Spleen (tissue), 13 donors: ENCODE measurements at places on chromosomes 1 and 21. TPM values are rescaled to one million over a fixed set of nuclear protein-coding genes. Genes with fewer than 3 reads are reported as not detected.

- peak overlapping the region; percentile 54 for H3K4me3 ChIP-seq
- no peaks in the 10 kb centered on the region for H3K36me3 ChIP-seq
- peaks cover 23% of the 10 kb centered on the region for H3K4me1 ChIP-seq
- no peak overlapping the region for H3K27ac ChIP-seq
- no peak for DNase-seq
These were observed 23.6 kb downstream of the PTPRU start for GRCh38 chr1:29259802-29260441.

Gene C4BPA
- polyA plus RNA-seq: 0.03 TPM

GRCh38 chr21:35366394-35367080, 317.4 kb upstream of the RUNX1 start:
- H3K4me3 ChIP-seq: no peak overlapping the region
- H3K36me3 ChIP-seq: no peaks in the 10 kb centered on the region
- no peaks in the 10 kb centered on the region for H3K27me3 ChIP-seq
- H3K27ac ChIP-seq: no peak overlapping the region

DNA sequence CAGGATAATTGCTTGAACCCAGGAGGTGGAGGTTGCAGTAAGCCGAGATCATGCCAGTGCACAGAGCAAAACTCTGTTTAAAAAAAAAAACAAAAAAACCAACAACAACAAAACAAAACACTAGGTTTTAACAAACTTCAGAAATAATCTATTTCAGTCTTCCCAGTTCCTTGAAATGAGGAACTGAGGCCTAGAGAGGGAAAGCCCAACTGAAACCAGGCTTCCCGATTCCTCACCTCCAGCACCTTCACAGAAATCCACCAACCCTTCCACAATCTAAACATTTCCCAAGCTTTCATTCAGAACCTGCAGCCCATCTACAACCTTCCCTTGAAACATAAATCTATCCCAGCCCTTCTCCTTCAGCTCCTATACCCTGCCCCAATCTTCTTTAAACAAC, 612 bp upstream of the CD52 start:
- peaks cover 33% of the 10 kb centered on the region for H3K4me1 ChIP-seq
- H3K27me3 ChIP-seq: no peaks in the 10 kb centered on the region
- DNase-seq: no peak

Gene RGS8
- polyA plus RNA-seq: 0.09 TPM

DNA sequence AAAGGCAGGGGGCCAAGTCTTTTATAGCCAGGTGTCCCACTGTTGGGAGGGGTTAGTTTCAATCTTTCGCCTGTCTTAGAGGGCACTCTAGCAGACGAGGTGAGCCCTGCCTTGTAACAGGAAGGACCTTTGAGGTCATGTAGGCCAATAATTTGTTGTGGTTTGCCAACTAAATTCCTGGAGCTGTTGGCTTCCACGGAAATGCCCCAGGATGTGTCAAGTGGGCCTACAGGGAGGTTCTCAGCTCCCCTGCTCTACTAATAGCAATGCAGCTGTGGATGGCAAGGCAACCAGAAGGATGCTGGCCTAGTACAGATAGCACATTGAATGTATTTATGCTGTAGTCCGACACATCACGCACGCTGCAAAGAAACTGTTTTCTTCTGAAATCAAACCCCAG, 22.3 kb upstream of the CASQ2 start:
- H3K27ac ChIP-seq: no peak overlapping the region
- H3K4me1 ChIP-seq: no peaks in the 10 kb centered on the region
- H3K27me3 ChIP-seq: peaks cover 2% of the 10 kb centered on the region
- H3K36me3 ChIP-seq: no peaks in the 10 kb centered on the region
- no peak overlapping the region for H3K4me3 ChIP-seq

DNA sequence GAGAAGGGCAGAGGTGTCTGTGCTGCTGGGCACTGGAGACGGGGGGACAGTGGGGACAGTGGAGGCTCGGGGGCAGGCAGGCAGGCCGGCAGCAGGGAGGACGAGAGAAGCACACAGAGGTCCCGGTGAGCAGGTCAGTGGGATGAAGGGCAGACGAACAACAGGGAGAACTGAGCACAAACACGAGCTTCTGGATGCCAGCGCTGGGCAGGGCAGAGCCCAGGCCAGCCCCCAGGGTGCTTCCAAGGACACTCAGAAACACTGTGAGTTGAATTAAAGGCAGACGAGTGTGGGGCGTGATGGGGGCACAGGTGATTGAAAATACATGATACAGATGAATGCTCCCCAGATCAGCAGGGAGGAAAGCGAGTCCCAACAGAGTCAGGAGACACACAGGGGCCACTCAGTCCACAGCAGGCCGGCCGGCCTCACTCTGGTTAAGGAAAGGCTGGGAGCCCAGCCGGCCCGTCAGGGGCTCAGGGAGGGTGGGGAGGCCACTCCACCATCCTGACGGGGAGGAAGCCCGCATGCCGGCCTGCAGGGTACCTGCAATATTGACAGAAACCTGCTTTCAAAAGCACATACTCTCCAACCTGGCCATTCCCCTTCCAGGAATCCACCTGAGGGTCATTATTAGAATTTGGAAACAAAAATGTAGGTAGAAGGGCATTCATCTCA, 14.1 kb downstream of the SLC19A1 start:
- no peak overlapping the region for H3K4me3 ChIP-seq
- H3K27me3 ChIP-seq: no peaks in the 10 kb centered on the region
- no peak overlapping the region for H3K27ac ChIP-seq
- H3K4me1 ChIP-seq: peaks cover 38% of the 10 kb centered on the region
- H3K36me3 ChIP-seq: peaks cover 79% of the 10 kb centered on the region
- DNase-seq: peak; percentile 59

GRCh38 chr1:56453016-56453415, 126.3 kb downstream of the PLPP3 start:
- no peak overlapping the region for H3K4me3 ChIP-seq
- no peaks in the 10 kb centered on the region for H3K27me3 ChIP-seq
- H3K36me3 ChIP-seq: no peaks in the 10 kb centered on the region
- DNase-seq: no peak
- H3K4me1 ChIP-seq: no peaks in the 10 kb centered on the region
- no peak overlapping the region for H3K27ac ChIP-seq

DNA sequence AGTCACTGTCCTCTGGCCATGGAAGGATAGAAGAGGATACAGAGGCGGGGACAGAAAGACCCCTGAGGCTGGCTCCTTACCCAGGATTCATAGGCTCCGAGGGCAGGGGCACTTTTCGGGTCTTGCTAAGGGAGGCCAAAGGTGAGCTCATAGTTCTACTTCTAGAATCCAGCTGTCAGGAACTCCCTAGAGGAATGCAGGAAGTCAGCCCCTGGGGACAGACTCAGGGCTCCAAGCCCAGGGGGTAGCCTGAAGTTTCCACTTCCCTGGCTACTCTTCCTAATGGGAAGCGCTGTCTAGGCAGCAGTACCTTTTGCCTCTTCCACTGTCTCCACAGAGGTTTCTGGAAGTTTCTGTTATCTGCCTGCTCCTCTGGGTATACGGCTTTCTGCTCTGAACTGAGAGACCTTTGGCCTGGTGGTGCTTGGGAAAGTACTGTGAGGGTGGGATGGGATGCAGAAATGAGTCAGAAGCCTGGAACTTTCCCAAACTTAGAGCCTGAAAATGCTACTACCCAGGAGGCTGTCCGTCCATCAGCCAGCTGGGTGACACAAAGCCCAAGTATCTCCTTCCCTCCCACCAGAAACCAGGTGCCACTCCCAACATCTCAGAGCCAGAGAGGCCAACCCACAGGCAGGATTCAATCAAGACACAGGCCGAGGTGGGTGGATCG, 3.6 kb downstream of the UBXN11 start:
- DNase-seq: no peak
- H3K27me3 ChIP-seq: no peaks in the 10 kb centered on the region
- peaks cover 32% of the 10 kb centered on the region for H3K4me1 ChIP-seq
- no peak overlapping the region for H3K4me3 ChIP-seq
- H3K36me3 ChIP-seq: no peaks in the 10 kb centered on the region

- H3K4me1 ChIP-seq: peaks cover 4% of the 10 kb centered on the region
- no peaks in the 10 kb centered on the region for H3K27me3 ChIP-seq
- H3K36me3 ChIP-seq: no peaks in the 10 kb centered on the region
- no peak for DNase-seq
These were observed 53.5 kb upstream of the TENT5B start for GRCh38 chr1:27065999-27066630.

DNA sequence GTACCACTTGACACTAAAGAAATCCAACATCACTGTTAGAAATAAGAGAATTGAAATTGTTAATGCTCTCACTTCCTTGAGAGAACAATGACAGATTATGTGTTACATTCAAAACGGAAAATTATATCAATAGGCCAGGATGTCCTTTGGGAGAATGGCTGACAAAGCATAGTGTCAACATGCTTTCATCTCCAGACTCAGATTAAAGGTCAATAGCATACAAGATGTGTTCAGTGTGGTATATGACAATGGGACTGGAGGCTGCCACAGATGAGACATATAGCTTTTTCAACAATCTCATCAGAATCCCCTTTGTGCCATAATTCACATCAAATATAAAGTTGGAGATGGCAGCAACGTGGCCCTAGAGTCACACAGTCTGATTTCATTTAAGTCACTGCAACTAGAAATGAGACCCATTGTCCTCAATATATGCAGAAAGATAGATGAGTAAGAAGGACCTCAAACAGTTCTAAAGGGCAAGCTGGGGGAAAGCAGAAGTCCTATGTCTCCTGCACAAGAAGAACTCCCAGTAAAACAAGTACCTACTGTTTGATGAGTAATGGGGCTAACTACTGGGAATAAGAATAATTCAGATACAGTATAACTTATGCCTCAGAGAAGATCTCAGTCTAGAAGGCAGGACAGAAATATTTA, 327.9 kb downstream of the TTLL7 start:
- no peaks in the 10 kb centered on the region for H3K27me3 ChIP-seq
- H3K36me3 ChIP-seq: no peaks in the 10 kb centered on the region
- no peak for DNase-seq
- no peaks in the 10 kb centered on the region for H3K4me1 ChIP-seq
- H3K4me3 ChIP-seq: no peak overlapping the region

GRCh38 chr1:200207711-200208126, 180.2 kb downstream of the NR5A2 start:
- DNase-seq: no peak
- no peak overlapping the region for H3K4me3 ChIP-seq

DNA sequence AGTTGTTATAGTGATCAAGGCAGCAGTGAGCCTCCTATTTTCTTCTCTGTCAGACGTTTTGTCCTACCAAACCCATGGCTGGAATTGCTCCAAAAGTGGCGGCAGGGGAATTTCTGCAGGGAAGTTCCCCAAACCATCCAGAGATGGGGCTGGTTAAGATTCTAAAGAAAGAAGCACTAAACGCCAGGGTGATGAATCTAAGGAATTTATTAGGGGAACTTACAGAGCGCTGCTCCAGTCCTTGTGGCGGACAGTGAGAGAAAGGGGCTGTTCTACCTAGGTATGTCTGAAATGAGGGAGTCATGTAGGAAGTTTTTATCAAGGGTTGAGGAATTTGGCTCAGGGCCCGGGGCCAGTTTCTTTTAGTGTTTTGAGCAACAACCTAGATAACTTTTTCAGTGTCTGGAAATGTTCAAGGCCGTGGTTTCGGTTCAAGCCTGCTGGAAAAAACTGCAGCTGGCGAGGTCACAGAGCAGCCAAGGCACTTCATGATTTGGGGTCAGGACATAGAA, 222.4 kb upstream of the B3GALT2 start:
- H3K27me3 ChIP-seq: no peaks in the 10 kb centered on the region
- H3K27ac ChIP-seq: no peak overlapping the region
- no peak overlapping the region for H3K4me3 ChIP-seq
- H3K36me3 ChIP-seq: no peaks in the 10 kb centered on the region

DNA sequence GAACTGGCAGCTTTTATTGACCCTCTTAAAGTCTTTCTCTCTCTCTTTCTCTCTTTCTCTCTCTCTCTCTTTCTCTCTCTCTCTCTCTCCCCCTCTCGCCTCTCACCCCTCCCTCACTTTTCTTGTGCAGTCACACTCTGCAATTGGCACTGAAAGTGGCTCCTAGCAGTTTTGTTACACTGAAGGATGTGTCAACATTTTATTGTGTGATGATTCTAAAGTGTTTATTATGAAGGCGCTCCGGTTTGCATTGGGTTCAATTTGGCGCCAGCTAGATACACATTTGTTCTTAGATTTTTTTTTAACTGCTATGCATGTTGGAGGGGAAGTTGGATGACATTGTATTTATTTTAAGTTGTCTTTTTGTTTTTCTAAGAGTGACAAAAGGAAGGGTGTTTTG, 64.0 kb upstream of the CHRM3 start:
- DNase-seq: no peak
- no peaks in the 10 kb centered on the region for H3K4me1 ChIP-seq

Gene C8B
- not detected for polyA plus RNA-seq

GRCh38 chr1:39692152-39693074, 1.2 kb upstream of the HPCAL4 start:
- no peaks in the 10 kb centered on the region for H3K36me3 ChIP-seq
- peak overlapping the region; percentile 33 for H3K4me3 ChIP-seq
- no peak overlapping the region for H3K27ac ChIP-seq
- H3K27me3 ChIP-seq: peaks cover 91% of the 10 kb centered on the region
- DNase-seq: no peak
- peaks cover 21% of the 10 kb centered on the region for H3K4me1 ChIP-seq

- no peaks in the 10 kb centered on the region for H3K4me1 ChIP-seq
- H3K27me3 ChIP-seq: no peaks in the 10 kb centered on the region
- no peak for DNase-seq
- H3K4me3 ChIP-seq: no peak overlapping the region
- H3K36me3 ChIP-seq: no peaks in the 10 kb centered on the region
These were observed 237.2 kb downstream of the TOMM20 start for GRCh38 chr1:234891427-234891826.

DNA sequence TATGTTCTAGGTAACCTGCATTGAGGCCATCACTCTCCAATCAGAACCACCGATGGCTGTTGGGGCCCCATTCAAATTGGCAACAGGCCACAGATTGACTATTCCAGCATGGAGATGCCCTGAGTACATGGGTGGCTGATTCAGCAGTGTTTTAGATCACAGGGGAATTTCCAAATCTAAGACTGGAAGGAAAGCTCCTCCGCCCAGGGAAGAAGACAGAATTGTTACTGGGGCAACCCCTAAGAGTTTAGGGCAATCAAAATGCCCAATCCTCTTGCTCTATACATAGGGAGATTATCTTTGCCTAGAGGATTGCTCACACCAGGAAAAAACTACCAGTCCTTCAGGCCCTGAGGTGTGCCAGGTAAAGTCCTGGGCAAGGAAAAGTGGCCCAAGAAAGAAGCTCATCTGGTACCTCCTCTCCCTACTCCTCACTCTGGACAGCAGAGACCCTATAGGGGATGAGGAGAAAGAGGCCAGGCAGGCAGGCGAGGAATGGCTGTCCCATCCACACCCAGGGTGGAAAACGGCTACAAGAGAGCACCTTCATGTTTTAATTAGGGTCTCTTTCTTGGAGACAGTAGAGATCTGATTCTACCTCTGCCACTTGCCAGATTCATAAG, 5.8 kb downstream of the S100A8 start:
- H3K27me3 ChIP-seq: no peaks in the 10 kb centered on the region
- no peaks in the 10 kb centered on the region for H3K4me1 ChIP-seq
- peak; percentile 29 for DNase-seq
- no peak overlapping the region for H3K4me3 ChIP-seq
- H3K27ac ChIP-seq: no peak overlapping the region
